ENCODE measurements at places on chromosomes 1 and 21. TPM values are rescaled to one million over a fixed set of nuclear protein-coding genes. Genes with fewer than 3 reads are reported as not detected.

The SLAMF7 gene
- 97.4 TPM for total RNA-seq

- no peak for DNase-seq
- no peak overlapping the region for H3K4me3 ChIP-seq
- H3K27ac ChIP-seq: no peak overlapping the region
- no peaks in the 10 kb centered on the region for H3K36me3 ChIP-seq
Observed at GRCh38 chr1:53585565-53585964, 126.4 kb downstream of the DMRTB1 start.

The TENT5C gene
- total RNA-seq: 4.1 TPM

DNA sequence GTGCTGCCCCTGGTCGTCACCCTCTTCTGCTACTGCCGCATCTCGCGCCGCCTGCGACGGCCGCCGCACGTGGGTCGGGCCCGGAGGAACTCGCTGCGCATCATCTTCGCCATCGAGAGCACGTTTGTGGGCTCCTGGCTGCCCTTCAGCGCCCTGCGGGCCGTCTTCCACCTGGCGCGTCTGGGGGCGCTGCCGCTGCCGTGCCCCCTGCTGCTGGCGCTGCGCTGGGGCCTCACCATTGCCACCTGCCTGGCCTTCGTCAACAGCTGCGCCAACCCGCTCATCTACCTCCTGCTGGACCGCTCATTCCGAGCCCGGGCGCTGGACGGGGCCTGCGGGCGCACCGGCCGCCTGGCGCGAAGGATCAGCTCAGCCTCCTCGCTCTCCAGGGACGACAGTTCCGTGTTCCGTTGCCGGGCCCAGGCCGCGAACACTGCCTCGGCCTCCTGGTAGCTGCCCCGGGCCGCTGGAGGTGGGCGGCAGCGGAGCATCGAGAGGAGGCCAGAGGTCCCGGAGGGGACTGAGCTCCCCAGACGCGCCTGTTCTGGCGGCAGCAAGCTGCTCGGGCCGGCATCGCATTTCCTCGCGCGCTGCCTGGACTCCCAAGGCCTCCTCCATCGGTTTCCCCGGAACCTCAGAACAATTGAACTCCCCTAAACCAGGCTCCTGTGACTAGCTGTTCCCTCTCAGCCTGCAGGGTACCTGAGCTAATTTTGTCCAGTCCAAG, 1.1 kb downstream of the GPR25 start:
- H3K27ac ChIP-seq: no peak overlapping the region
- no peak overlapping the region for H3K4me3 ChIP-seq
- peaks cover 9% of the 10 kb centered on the region for H3K27me3 ChIP-seq
- peaks cover 39% of the 10 kb centered on the region for H3K4me1 ChIP-seq

DNA sequence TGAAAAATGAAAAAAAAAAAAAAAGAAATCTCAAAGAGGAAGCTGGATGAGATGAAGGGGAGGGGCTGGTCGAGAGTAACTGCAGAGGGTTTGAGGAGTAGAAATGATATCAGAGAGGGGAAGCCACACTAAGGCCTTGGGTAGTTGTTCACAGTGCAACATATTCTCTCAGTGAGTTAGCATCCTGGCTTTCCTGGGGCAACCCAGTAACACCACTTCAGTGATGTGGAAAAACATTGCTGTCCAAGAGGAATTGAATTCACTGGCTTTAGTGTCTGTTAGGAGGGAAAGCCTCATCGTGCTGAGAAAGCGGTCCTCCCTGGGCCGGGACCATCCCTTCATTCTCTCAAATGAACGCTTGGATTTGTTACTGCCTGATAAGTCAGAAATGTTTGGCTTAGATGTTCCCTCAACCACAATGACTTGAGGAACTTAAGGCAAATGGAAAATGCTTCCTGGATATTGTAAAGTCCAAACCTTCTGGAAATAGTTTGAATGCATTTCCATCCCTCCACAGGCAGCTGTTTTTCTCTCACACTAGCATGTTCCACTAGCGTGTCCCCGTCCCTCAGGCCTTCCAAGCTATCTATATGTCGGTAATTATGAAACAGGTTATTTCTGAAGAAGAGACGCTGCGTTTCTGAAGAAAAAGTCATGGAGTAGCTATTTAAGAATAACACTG, 12.2 kb downstream of the TGFB2 start:
- no peak overlapping the region for H3K27ac ChIP-seq
- no peaks in the 10 kb centered on the region for H3K27me3 ChIP-seq
- H3K36me3 ChIP-seq: no peaks in the 10 kb centered on the region
- no peak overlapping the region for H3K4me3 ChIP-seq
- DNase-seq: no peak
- no peaks in the 10 kb centered on the region for H3K4me1 ChIP-seq

DNA sequence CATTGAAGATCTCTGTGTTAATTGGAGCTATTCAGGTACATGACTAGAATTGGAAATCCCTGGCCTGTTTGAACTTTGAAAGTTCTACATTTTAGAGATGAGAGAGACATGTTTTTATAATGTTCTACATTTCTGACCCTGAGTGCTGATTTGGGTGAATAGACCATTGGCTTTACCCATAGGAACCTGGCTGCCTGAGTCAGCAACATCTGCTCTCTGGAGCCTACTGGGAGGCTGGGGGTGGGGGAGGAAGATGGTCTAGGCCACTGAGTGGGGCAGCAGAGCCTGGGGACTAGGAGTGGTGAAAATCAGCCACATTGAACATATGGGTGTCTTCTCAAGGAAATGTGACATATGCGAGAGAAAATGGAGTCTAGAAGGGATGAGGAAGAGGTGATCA, 1.4 kb upstream of the VANGL1 start:
- DNase-seq: no peak
- H3K27ac ChIP-seq: no peak overlapping the region
- H3K36me3 ChIP-seq: no peaks in the 10 kb centered on the region
- peaks cover 8% of the 10 kb centered on the region for H3K4me1 ChIP-seq
- no peaks in the 10 kb centered on the region for H3K27me3 ChIP-seq

DNA sequence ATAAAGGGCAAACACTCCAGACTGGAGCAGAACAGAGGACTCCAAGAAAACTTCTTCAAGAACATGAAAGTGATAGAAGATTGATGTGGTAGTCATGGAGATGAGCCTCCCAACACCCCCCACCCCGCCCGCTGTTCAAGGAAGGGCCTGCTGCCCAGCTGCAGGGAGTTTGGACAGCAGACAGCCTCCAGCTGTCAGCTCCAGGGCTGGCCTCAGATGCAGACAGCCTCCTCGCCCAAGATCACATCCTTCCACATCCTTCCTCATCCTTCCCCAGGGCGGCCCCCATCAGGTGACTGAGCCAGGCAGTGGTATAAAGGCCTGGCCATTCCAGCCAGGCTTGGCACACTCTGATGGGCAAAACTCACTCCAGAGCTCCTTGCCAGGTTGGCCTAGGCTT, 24.6 kb downstream of the HMGN2 start:
- H3K4me1 ChIP-seq: peaks cover 12% of the 10 kb centered on the region
- no peak overlapping the region for H3K4me3 ChIP-seq
- DNase-seq: no peak
- H3K36me3 ChIP-seq: no peaks in the 10 kb centered on the region

The MYBPH gene
- not detected for total RNA-seq

DNA sequence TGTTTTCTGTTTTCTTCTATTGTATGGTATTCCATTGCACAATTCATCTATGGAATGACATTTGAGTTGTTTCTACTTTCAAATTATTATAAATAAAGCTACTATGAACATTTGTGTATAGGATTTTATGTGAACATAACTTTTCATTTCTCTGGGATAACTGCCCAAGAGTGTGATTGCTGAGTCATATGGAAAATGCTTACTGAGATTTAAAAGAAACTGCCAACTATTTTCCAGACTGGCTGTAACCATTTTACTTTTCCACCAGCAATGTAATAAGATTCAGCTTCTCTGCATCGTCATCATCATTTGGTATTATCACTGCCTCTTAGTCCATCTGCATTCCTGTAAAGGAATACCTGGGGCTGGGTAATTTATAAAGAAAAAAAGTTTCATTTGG, 779.6 kb upstream of the PRMT6 start:
- no peaks in the 10 kb centered on the region for H3K36me3 ChIP-seq
- H3K4me1 ChIP-seq: no peaks in the 10 kb centered on the region
- no peak for DNase-seq
- H3K4me3 ChIP-seq: no peak overlapping the region

- H3K4me1 ChIP-seq: no peaks in the 10 kb centered on the region
- no peak for DNase-seq
- no peak overlapping the region for H3K27ac ChIP-seq
- no peaks in the 10 kb centered on the region for H3K27me3 ChIP-seq
Observed at GRCh38 chr1:10530281-10530740, 55.6 kb downstream of the PEX14 start.

The ALX3 gene
- not detected for total RNA-seq

DNA sequence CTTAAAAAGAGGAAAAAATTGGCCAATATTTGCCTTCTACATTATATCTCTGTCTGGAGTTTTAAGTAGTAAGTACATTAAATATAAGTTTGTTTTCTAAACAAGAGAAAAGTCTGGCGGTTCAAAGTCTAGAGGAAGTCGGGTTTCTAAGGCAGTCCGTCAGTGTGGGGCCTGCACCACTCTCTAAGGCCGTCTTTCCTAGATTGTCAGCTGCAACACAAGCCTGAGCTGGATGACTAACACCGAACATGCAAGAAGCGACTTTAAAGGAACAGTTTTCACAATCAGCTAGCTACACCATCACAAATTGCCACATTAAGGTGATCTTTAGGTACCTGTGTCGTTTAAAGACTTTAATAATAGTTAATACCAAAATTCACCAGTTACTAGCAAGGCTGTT, 19.6 kb downstream of the CCSAP start:
- no peaks in the 10 kb centered on the region for H3K27me3 ChIP-seq
- DNase-seq: no peak
- peaks cover 4% of the 10 kb centered on the region for H3K4me1 ChIP-seq
- peaks cover 13% of the 10 kb centered on the region for H3K36me3 ChIP-seq
- no peak overlapping the region for H3K4me3 ChIP-seq

- peak; percentile 67 for DNase-seq
- peaks cover 15% of the 10 kb centered on the region for H3K4me1 ChIP-seq
- H3K36me3 ChIP-seq: no peaks in the 10 kb centered on the region
- no peak overlapping the region for H3K27ac ChIP-seq
- no peak overlapping the region for H3K4me3 ChIP-seq
- no peaks in the 10 kb centered on the region for H3K27me3 ChIP-seq
Observed at GRCh38 chr1:25109531-25109951, 122.8 kb downstream of the SYF2 start.

The C1orf87 gene
- not detected for total RNA-seq

- H3K36me3 ChIP-seq: no peaks in the 10 kb centered on the region
- no peaks in the 10 kb centered on the region for H3K4me1 ChIP-seq
- DNase-seq: no peak
- no peak overlapping the region for H3K4me3 ChIP-seq
- no peak overlapping the region for H3K27ac ChIP-seq
Observed at GRCh38 chr1:100782473-100783039, 63.0 kb downstream of the VCAM1 start.

DNA sequence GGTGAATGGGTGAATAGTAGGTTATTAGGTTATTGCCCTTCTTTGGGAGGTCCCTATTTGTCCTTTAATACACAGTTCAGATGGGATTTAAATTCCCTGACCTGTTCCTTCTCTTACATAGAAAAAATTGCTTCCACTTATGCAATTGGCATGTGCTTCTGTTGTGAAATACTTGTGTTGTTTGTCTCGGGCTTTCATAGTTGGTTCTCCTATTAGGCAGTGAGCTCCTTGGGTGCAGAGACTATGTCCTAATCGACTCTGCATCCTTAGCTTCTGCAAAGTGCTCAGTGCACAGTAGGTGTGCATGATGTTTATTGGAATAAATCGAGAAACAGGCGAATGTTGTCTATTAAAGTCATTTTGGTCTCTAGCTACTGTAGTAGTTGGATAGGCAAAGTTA, 1.3 kb upstream of the PDE4B start:
- no peaks in the 10 kb centered on the region for H3K27me3 ChIP-seq
- no peaks in the 10 kb centered on the region for H3K36me3 ChIP-seq
- H3K4me1 ChIP-seq: no peaks in the 10 kb centered on the region

Data from CD8-positive, alpha-beta memory T cell (primary cell).